ENCODE measurements at places on chromosomes 2 and 18.

GRCh38 chr18:24949908-24950307 is 402.1 kb downstream of the ZNF521 start:
- no peak for DNase-seq

- no peak for DNase-seq
These were observed 123.8 kb downstream of the ERBB4 start for GRCh38 chr2:212414767-212415211.

DNA sequence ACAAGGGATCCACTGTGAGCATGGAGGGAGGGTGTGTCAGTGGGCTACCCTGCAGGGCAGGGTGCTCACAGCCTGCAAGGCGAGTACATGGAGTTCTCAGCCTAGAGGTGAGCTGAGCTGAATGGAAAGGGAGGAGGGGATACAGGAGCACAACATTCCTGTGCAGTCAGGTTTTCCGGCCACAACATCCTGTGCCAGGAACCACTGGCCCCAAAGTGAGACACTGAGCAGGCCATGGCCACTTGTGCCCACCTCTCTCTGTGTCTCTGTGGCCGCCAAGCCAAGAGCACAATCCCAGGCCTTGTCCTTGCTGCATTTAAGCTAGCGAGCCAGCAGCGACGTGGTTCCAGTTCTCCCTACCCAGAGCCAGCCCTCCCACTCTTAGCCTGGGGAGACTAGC is 6.1 kb downstream of the DOK1 start:
- DNase-seq = no peak

DNA sequence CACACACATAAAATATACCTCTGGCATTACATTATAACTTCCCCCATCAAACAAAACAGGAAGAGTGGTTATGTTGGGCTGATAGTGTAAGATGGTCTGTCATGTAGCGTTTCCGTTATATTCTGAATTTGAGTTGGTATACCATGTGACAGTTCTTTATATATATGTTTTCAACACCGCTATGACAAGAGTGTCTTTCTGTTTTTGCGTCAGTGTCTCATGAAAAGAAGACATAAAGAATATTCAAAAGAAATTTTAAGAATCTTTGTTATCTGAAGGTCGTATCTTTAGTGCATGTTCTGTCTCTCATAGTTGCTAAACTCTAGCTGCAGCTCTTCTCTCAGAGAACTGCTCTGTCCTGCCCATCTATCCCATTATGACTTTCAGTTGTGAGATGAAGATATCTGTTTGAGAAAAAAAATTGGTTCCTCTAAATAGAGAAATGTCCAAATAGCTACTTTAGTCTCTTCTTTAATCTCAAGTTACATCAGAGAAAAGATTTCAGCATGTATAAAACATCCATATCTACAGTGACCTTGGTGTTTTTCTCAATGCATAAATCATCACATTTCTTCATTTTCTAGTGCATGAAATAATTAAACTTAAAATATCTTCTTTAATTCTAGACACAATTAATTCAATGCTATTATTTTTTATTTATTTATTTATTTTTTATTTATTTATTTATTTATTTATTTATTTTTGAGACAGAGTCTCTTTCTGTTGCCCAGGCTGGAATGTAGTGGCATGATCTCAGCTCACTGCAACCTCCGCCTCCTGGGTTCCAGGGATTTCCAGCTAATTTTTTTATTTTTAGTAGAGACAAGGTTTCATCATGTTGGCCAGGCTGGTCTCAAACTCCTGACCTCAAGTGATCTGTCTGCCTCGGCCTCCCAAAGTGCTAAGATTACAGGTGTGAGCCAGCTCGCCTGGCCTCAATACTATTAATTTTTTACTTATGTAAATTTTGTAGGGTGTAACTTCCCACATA is 24.3 kb upstream of the PSME4 start:
- no peak for DNase-seq

GRCh38 chr2:39949131-39949530 is 170.1 kb upstream of the THUMPD2 start:
- DNase-seq = no peak
